ENCODE measurements at places on chromosomes 6 and 20.

- no peak for DNase-seq
These were observed 53.4 kb upstream of the TINAG start for GRCh38 chr6:54254886-54255285.

DNA sequence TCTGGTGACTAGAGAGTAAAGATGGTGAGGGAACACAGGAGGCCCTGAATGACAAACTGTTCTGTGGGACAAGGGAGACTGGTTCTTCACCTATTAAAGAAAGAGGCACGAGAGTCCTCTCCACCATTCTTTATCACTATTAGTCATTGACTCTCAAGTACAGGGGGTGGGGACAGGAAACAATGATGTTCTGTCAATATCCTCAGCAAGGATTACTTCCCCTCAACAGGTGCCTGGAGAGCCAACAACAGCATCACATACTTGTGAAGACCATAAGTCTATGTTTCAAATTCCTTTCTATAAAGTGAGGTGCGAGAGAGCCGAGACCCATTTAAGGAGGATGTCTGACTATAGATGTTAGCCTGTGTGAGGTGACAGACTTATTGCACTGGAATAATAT lies 72.4 kb upstream of the TBC1D7 start:
- DNase-seq = no peak

GRCh38 chr6:125124049-125124669 lies 29.4 kb upstream of the TPD52L1 start:
- DNase-seq = no peak

DNA sequence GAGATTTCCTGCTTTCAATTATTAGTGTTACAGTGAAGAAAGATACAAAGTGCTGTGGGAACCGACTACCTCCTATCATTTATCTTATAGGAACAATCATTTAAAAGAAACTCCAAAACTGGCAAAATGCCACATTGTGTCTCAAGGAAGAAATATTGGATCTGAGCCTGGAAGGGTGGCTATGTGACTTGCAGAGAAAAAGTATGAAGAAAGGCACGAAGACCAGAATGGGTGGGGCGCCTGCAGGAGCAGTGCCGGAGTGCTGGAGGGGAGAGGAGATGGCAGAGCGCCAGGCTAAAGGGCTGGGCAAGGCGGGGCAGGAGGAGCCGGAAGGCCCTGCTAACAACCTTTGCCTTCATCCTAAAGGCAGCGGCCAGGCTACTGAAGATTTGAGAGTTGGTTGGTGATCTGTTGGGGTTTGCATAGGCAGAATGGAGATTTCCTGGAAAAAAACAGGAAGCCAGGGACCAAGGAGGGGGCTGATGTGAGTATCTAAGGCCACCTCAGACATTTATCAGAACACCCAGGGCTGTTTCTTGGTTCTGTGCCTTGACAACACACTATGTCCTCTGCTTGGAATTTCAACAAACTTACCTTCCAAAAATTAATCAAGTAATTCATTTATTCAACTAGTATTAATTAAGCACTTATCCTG lies 125.6 kb downstream of the MAFB start:
- no peak for DNase-seq

GRCh38 chr6:93318121-93318520 lies 101.2 kb downstream of the EPHA7 start:
- no peak for DNase-seq

- no peak for DNase-seq
These were observed 65.6 kb upstream of the HTR1E start for GRCh38 chr6:86871681-86872080.

- no peak for DNase-seq
These were observed 17.3 kb upstream of the SNRPB2 start for GRCh38 chr20:16712511-16712947.

DNA sequence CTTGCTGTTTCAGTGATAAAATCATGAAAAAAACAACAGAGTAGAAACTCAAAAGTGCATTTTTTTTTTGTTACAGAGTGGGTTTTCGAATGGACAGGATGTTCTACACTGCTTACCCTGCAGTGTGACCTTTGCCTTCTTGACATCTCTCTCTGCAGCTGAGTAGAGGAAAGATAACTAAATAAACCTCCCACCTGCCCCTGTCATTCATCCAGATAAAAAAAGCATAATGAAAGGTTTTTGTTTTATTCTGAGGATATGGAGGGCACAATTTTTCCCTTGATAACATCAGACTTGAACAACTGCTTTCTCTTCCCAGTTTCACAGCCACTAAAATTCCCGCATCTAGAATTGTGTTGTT lies 193.6 kb upstream of the FOXQ1 start:
- no peak for DNase-seq

DNA sequence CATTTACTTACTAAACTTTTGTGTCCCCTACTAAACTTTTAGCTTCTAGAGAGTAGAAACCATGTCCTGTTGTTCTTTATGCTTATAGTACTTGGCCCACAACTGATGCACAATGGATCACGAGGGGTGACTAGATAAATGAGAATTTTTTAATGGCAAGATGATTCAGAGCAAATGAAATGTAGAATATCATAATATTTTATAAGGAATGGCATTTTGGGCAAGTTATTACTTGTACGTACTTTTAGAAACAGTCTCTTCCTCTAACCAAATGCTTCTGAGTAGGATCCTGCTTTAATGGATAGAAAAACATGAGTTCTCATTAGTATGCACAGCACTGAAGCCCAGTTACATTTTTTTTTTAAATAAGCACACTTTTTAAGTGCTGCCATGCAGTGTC lies 336.3 kb downstream of the NRN1 start:
- no peak for DNase-seq

DNA sequence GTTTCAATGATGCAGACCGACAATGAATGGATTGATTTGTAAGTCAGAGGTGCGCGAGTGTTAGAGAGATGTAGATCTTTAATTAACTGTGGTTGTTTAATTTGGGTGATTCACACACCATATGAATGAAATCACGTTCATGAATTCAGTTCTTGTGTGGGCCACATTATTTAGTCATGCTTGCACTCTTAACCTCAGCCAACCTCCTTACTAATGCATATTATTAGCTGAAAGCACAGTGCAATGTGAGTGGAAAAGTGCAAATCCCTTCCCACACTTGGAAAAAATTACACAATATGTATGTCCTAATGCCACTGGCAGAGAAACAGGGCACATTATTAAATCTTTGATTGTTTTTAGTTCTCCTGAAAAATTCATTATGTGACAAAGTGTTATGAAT lies 512.5 kb downstream of the BCKDHB start:
- DNase-seq = no peak

- DNase-seq = no peak
These were observed 1.3 kb upstream of the PTK6 start for GRCh38 chr20:63538204-63539091.

GRCh38 chr20:61355585-61355984 lies 103.5 kb downstream of the CDH4 start:
- no peak for DNase-seq

DNA sequence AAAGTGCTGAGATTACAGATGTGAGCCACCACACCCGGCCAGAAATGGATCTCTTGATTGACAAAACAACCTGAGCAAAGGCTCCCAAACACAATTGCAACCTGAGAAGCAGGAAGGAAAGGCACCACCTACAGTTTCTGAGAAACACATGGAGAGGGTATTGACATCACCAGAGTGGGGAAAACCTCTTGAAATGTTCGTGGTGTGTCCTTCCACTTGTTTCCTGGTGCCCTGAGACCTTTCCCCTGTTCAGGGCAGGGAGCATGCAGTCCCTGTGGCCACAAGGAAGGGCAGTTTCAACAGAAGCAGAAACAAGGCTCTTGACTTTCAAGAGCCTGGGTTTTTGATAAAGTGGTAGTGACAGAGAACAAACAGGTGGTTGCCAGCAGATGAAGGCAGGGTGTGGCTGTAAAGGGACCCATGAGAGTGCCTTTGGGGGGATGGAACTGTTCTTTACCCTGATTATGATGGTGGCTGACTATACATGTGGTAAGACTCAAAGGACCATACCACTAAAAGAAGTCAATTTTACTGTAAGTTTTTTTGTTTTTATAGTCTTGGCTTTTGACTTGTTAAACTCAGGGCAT lies 3.2 kb upstream of the BPIFA1 start:
- DNase-seq = no peak

DNA sequence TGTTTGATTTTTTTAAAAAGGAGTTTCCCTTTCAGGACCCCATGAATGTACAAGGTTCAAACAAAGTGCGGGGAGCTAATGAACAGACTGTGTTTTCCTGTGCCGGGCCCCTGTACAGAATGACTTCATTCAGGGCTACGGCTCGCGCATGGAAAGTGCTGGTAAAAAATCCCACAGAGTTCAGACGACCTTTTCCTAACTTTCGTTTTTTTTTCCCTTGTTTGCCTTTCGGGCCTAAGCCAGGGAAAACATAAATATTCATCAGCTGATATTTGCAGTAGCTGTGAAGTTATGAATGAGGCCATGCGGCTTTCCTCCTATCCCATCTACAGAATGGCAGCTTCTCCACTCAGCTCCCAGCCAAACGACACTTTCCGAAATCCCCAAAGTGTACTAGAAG lies 74.0 kb downstream of the HAO1 start:
- no peak for DNase-seq

DNA sequence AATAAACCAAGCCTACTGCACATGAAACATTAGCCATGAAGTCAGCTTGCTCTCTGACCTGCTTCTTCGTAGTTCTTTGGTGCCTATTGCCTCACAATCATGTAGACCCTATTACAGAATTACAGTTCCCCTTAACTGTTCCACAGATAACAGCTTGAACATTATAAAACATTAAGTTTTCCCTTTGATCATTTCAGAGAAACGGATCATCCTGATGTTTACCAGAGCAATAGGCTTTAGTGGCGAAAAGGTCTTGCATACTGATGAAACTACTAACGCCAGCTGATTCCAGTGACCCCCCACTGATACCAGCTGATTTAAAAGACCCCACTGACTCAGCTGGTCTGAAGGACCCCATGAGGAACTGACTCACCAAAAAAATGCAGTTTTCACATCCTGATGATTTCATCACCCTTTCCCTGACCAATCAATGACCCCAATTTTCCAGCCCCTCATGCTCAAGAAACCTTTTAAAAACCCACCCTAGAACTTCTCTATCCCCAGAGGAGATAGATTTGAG lies 39.4 kb upstream of the MLIP start:
- no peak for DNase-seq

DNA sequence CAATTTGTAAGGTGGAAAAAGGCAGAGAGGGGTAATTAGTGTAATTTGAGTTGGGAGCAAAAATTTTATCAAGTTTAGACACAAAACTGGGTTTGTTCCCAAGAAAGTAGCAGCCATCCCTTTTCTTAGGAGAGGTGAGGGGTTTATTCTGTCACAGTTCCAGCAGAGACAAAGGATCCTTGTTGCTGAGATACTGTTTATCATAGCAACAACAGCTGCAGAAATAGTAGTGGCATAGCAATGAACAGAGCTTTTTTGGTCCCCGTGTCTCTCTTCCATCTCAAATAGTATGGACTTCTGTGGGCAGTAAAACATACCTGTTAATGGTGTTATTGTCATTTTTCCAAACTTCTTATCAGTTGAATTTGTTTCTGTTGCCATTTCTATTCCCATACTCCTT lies 23.9 kb downstream of the ZKSCAN8 start:
- no peak for DNase-seq

DNA sequence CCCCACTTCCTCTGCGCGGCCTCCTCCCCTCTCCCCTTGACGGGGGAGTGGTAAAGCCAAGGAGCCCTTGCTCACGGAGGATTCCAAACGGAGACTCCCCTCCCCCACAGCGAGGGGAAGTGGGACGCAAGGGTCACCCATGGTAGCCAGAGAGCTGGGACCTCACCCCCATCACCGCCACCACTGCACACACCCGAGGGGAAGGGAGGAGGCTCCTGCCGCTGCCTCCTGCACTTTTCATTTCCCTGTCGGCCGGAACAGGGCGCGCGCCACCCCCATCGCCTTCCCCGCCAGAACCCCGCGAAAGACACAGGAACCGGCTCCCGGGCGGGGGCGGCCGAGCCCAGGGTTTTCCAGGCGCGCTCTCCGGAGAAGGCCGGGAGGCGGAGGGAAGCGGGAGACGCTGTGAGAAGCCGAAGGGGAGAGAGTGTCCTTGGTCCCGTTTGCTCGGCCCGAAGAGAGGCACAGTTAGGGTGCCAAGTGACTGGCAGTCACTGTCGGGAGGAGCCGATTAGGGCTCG lies 789 bp downstream of the CCND3 start:
- no peak for DNase-seq

GRCh38 chr6:47524136-47524845 lies 46.7 kb downstream of the CD2AP start:
- DNase-seq = no peak

DNA sequence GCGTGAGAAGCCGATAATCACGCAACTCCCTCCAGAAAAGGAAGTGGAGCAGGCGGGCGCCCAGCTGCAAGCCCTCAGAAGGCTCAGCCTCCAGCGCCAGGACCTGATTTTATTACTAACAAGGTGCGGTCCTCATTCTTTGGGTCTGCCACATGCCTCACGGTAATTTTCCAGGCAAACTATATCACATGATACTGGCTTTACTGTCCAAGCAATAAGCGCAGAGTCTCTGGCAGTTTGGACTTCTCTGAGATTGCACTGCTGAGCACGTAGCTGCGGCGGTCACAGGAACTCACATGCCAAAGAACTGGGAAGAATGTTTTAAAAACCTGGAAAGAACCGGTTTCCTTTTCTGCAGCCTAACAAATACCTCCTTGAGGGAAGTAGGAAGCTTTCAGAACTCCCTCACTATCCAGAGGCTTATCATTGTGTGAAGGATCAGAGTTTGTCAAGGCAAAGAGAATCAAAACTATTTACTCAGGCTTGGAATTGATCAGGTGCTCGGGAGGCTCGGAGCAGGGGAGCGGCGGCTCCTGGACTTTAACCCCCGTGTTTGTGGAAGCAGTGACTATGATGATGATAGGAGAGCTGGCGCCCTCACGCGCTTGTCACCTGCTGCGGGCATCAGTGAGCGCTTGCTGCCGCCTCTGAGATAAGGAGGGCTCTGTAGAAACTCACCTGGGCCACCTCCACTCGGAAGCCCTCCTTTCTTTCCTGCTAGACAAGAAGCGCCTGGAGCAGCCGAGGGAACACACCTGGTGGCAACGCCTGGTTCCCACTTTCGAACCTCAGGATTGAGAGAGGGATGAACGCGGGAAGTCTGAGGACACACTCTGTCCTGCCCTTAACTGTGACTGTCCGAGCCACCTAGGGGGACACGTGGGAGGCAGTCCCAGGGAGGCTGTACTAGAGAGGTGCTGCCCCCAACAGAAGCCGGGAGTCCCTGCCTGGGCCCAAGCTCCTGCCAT lies 27.2 kb upstream of the SYNJ2 start:
- no peak for DNase-seq

GRCh38 chr6:30005482-30005881 lies 55.6 kb upstream of the POLR1H start:
- DNase-seq = no peak

GRCh38 chr6:2942914-2943563 lies 28.3 kb downstream of the SERPINB6 start:
- DNase-seq = no peak

GRCh38 chr20:16216227-16216913 lies 356.9 kb downstream of the KIF16B start:
- peak; percentile 70 for DNase-seq

GRCh38 chr6:37525460-37526357 lies 26.0 kb upstream of the CCDC167 start:
- no peak for DNase-seq

- no peak for DNase-seq
These were observed 33.3 kb downstream of the JPH2 start for GRCh38 chr20:44153636-44154043.

GRCh38 chr20:60804240-60804917 lies 447.7 kb upstream of the CDH4 start:
- no peak for DNase-seq

GRCh38 chr6:132114201-132114825 lies 163.1 kb upstream of the CCN2 start:
- DNase-seq = no peak

GRCh38 chr6:83083476-83083875 lies 16.0 kb downstream of the DOP1A start:
- no peak for DNase-seq

- DNase-seq = peak; percentile 82
These were observed 51.0 kb upstream of the TCF21 start for GRCh38 chr6:133837801-133838349.
